ENCODE measurements at places on chromosomes 1 and 21.

GRCh38 chr1:84991097-84991920 lies 5.6 kb downstream of the MCOLN2 start:
- no peak for DNase-seq

- DNase-seq, result no peak
Observed at GRCh38 chr1:112296908-112297307, 99.1 kb upstream of the CTTNBP2NL start.

DNA sequence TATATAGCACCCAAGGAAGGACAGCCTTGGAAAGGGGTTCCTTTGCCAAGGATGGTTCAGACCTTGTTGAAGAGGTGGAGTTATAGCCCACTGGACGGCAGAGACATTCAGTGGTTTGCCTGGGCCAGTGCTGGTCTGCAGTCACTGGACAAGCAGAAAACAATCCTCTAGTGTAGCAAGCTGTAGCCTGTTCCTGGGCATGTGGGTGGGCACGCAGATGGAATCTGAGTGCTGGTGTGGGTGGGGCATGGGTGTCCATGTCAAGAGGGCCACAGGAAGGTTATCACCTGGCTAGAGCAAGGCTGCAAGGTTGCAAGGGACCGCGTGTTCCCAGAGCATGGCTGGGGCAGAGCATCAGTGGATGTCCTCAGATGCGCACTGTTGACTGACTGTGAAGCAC lies 244.7 kb downstream of the PTPRU start:
- DNase-seq, result no peak

GRCh38 chr1:89841507-89841906 lies 20.7 kb downstream of the LRRC8D start:
- no peak for DNase-seq

DNA sequence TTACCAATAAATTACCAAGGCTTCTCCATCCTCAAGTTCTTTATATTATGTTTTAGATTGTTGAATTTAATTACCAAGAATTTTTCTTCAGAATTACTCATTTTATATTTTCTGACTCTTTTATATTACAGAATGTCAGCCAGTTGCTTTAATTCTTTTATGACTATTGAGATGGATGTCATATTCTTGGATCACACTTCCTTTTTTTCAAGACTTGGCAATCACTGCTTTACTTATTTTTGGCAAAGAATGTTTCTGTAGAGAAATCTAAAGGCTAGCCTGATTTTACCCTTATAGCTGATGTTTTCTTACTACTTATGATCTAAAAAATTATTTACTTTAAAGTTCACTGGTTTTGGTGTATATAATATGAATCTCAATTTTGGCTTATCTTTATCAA lies 721.1 kb upstream of the TMPRSS15 start:
- DNase-seq, result no peak

GRCh38 chr21:34911360-34911759 lies 137.7 kb downstream of the RUNX1 start:
- DNase-seq, result no peak

DNA sequence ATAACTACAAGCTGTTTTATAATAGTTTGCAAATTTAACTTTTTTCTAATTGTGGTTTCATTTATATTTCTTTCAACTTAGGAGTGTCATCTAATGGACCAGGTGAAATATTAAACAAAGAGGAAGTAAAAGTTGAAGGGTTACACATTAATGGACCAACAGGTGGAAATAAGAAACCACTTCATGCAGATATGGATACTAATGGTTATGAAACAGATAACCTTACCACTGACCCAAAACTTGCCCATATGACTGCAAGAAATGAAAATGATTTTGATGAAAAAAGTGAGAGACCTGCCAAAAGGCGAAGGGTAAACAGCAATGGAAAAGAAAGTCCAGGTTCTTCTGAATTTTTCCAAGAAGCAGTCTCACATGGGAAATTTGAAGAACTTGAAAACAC lies 59.7 kb downstream of the MIER1 start:
- DNase-seq, result no peak

- no peak for DNase-seq
Observed at GRCh38 chr1:152747831-152748230, 10.0 kb upstream of the KPRP start.

GRCh38 chr1:60848583-60849188 lies 233.7 kb upstream of the NFIA start:
- no peak for DNase-seq

GRCh38 chr1:44442791-44443190 lies 37.7 kb downstream of the RNF220 start:
- DNase-seq, result no peak

- DNase-seq, result peak; percentile 86
Observed at GRCh38 chr1:109793486-109794318, 30.0 kb upstream of the EPS8L3 start.

- DNase-seq, result no peak
Observed at GRCh38 chr1:90561103-90561783, 155.9 kb downstream of the BARHL2 start.

GRCh38 chr1:166132496-166132895 lies 34.3 kb downstream of the FAM78B start:
- DNase-seq, result no peak

GRCh38 chr21:39009587-39010225 lies 173.5 kb downstream of the PSMG1 start:
- DNase-seq, result no peak

GRCh38 chr1:179016706-179017382 lies 8.8 kb upstream of the FAM20B start:
- peak; percentile 81 for DNase-seq

DNA sequence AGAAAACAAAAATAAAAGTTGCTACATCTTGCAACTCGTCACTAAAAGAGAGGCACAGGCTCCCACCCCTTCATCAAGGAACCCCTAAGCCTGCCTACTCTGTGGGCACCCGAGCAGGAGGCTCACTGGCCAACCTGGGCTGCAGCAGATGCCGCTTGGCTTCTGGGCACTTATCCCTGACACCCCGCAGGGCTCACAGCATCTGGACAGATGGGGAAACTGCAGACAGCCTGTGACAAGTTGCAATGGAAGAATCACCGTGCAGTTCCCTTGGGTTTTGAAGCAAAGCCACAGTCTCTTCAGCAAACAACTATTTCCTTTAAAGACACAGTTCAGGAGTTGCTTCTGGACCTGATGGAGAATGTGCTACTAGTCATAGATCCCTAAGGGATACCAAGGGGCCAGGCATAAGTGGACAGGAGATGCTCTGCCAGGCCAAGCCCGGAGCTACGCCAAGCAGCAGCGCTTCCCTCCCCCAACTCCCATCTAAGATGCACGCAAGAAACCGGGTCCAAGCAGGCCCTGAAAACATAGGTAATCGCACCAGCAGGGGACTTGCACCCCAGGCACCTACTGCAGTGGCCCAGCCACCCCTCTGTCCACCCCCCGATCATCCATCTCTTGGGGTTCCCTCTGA lies 170.6 kb downstream of the NPHP4 start:
- no peak for DNase-seq

DNA sequence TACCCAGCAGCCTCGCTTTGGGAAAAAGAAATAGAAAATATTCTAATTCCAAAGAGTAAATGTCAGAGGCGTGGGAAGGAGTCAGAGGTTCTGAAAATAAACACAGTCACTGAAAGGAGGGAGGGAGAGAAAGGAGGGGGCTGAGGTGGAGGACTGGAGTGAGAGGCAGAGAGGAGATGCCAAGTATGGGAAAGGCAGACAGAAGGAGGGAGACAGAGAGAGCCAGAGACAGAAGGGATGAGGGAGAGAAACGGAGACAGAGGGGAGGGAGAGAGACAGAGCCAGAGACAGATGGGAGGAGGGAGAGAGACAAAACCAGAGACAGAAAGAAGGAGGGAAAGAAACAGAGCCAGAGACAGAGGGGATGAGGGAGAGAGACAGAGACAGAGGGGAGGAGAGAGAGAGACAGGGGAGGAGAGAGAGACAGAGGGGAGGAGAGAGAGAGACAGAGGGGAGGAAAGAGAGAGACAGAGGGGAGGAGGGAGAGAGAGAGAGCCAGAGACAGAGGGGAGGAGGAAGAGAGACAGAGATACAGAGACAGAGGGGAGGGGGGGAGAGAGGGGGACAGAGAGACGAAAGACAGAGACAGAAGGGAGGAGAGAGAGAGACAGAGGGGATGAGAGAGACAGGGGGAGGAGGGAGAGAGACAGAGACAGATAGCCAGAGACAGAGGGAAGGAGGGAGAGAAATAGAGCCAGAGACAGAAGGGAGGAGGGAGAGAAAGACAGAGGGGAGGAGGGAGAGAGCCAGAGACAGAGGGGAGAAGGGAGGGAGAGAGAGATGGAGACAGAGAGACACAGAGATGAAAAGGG lies 525.5 kb downstream of the MATN1 start:
- DNase-seq, result no peak

DNA sequence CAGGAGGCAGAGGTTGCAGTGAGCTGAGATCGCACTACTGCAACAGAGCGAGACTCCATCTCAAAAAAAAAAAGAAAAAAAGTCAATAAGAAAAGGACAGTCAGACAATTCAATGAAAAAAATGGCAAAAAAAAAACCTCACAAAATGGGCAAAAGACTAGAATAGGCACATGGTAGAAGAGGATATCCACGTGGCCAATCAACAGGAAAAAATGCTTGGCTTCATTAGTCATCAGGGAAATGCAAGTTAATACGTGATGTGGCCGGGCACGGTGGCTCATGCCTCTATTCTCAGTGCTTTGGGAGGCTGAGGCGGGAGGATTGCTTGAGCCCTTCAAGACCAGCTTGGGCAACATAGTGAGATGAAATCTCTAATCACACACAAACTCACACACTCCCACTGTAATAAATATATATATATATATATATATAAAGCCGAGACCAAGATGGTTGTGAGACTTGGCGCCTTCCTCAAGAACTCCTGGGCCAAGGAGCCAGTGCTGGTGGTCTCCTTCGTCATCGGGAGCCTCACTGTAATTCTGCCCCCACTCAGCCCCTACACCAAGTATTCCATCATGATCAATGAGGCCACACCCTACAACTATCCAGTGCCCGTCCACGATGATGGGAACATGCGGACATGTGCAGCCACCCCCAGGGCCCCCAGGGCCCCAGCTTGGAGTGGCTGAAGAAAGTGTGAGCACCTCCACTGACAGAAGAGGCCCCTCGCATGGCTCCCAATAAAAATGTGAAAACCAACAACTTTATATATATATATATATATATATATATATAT lies 22.9 kb upstream of the LEFTY2 start:
- no peak for DNase-seq

GRCh38 chr1:171881442-171881841 lies 40.1 kb downstream of the DNM3 start:
- no peak for DNase-seq

DNA sequence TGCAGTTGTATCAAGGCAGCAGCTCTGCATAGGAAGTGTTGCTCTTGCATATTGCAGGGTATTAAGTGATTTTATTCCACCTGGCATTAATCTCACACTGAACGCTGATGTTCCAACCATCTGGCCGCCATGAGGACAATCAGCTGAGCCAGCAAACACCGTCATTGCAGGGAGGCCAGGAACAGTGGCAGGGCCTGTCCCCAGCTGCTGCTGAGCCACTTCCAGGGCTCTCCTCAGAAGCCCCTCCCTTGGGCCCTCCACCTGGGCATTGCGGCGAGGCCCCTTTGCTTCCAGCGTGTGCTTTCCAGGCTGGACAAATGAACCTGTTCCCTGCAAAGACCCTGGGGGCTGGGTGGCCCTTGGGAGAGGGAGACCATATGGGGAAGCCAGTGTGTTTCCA lies 171.6 kb upstream of the C1orf174 start:
- no peak for DNase-seq

DNA sequence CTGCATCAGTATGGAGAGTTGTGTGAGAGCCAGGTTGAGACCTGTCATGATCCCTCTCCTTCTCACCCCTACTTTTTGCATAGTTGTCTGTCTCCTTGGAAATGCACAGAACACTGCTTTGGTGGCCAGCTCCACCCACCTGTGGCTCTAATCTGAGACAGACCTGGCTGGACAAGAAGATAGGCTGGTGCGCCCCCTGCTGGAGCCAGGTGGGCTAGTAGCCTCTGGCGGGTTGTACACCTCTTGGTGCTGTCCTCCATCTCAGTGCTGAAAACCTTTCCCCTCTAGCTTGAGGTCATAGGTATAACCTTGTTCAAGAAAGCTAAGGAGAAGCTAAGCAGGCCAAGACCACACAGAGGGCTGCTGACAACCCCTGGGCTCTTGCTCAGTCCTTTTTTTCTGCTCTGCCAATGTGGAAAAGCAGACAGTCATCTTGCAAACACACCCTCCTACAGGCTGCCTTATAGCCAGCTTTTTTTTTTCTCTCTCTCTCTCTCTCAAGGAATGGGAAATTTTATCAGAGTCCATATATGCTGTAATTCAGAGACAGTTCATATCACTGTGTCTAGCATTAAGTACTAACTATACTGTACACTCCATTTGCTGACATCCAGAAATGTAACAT lies 58.8 kb upstream of the SPATA6 start:
- DNase-seq, result peak; percentile 92

DNA sequence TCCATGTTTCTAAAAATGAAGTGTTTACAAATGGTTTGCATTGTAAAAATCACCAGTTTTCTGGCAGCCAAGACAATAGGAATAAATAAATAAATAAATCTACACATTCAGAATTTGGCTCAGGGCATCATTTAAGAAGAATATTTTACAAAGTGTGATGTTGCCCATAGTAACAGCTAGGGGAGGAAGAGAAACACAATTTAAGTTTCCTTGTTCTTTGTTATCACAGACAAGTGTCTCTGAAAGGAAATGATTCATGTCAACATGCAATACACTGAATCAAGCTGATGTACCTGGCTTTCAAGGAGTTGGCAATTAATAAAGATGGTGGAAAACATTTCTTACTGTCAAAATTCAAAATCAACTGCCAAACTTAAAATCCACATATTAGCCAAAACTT lies 74.7 kb downstream of the LHX8 start:
- DNase-seq, result no peak

DNA sequence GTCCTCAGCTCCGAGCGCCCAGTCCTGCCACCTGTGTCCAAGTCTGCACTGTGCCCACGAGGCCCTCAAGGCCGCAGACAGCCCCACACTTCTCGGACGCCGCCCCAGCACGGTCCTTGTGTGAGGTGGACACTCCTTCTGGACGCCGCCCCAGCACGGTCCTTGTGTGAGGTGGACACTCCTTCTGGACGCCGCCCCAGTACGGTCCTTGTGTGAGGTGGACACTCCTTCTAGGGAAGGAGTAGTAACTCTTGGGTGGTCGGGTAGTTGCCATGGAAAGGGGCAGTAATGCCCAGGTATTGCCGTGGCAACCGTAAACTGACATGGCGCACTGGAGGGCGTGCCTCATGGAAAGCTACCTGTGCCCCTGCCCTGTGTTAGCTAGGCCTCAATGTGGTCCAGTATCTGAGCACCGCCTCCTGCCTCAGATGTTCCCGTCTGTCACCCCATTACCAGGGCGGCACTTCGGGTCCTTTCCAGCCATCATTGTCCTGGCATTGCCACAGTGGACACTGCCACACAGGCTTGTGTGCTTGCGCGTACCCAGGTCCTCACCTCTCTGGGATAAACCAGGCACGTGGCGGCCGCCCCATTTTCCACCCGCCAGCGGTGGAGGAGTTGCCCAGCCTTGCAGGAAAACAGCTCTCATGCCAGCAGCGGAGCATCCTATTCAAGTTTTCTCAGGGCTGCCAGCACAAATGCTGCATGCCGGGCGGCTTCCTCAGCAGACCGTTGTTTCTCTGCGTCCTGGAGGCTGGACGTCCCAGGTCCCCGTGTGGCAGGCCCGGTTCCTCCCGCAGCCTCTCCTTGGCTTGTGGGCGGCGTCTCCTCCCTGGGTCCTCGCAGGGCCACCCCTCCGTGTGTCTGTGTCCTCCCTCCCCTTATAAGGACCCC lies 40.8 kb upstream of the POFUT2 start:
- DNase-seq, result no peak

- DNase-seq, result no peak
Observed at GRCh38 chr1:200355801-200356200, 54.0 kb downstream of the ZNF281 start.

- no peak for DNase-seq
Observed at GRCh38 chr1:213295860-213296259, 244.8 kb downstream of the RPS6KC1 start.

Measured in DMS153 (cell line).